Kidney epithelial cell (primary cell): ENCODE measurements at places on chromosomes 7 and 10.

DNA sequence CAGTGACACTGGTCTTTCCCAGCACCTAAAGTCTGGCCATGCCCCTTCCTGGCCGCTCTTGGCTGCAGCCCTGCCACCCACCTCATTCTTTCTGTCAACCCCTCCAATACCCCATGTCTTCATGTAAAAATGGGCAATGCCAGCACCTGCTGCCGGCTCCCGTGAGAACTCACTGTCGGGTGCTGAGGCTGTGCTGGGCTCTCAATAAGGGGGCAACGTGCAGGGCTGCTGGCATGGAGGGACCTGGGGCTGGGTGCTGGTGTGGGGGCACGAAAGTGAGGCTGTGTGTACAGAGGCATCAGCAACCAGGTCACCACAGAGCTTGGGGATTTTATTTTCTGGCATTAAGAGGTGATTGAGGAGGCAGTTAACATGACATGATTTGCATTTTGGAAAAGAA lies 65.3 kb downstream of the ALOX5 start:
- no peak for DNase-seq

DNA sequence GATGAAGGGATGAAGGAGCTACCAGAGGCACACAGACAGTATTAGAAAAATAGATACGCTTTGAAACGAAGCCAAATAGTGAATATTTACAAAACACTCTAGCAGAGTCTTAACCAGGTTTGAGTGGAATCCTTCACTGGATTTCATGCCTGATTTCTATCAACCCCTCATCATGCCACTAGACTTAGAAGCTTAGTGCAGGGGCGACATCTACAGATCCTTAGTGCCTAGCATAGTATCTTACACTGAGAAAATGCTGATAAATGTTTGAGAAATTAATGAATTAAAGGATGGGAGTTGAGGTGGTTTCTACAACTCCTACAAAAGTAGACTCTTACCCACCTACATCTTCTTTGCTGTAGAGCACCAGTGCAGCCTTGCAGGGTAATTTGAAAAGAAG lies 54.7 kb upstream of the CCNJ start:
- no peak for DNase-seq

- DNase-seq: peak; percentile 1
Measured at GRCh38 chr10:18949391-18949790, 99.2 kb upstream of the MALRD1 start.

DNA sequence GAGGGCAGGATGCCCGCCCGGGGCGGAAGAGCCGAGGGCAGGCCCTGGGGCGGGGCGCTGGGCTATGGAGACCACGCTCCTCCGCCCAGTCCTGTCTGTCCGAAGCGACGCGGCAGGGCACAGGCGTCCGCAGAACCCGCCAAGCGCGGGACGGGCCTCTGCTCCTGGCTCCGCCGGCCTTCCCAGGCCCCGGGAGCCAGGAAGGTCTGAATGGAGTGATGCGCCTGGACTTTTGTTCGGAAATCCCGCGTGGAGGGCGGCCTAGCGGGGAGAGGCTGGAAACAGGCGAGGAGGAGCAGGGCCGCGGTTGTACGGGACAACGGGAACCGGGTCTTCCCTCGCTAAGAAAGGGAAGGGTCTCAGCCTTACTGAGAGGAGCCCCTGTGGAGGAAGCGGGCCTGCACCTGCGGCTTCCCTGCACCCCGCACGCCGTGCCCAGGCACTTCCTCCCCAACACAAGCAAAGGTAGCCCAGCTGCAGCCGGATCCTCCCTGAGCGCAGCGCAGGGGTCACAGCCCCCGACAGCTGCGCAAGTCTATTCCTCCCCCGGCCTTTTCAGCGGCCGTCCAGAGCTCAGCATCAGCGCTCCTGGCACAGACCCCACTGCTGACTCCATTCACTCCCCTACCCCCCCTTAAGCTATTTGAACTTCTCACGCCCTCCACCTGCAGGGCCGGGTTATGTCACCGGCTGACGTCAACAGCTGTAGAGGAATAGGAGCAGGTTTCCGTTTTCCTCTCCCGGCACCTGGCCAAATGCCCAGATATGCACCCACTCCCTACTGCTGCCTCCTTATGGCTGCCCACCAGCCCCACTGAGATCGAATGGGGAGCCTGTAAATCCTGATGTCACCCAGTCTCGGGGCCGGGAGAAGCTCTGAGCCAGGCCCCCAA lies 143.2 kb upstream of the RET start:
- no peak for DNase-seq

DNA sequence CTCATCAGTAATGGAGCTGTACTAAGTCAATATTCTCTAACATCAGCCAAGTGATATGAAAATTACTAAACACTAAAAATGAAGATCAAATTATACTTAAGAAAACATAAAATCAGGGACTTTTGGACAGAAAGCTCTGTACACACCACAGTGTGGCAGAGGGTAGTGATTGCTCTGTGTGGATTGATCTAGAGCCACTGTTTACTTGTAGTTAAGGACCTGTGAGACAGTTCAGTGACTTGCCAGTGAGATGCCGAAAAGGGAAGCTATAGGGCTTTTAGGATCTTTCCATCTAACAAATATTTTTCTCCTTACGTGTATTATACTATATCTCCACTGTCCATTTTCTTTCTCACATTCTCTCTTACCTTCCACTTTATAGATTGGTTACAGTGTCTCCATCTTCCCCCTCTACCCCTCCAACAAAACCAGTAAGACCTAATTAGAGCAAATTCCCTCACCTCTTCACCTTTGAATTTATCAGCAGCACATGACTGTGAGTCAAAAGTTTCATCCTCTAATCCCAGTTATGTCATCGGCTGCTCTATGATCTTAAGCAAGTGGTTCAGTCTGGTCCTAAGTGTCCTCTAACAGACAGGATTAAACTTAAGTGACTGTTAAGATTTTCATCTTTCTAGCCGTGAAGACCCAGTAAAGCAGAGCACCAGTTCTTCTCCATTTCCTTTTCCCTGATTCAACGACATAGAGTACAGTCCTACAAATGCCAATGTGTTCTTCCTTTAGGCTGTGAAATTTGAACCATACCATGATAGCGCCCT lies 6.9 kb downstream of the PIK3CG start:
- no peak for DNase-seq

DNA sequence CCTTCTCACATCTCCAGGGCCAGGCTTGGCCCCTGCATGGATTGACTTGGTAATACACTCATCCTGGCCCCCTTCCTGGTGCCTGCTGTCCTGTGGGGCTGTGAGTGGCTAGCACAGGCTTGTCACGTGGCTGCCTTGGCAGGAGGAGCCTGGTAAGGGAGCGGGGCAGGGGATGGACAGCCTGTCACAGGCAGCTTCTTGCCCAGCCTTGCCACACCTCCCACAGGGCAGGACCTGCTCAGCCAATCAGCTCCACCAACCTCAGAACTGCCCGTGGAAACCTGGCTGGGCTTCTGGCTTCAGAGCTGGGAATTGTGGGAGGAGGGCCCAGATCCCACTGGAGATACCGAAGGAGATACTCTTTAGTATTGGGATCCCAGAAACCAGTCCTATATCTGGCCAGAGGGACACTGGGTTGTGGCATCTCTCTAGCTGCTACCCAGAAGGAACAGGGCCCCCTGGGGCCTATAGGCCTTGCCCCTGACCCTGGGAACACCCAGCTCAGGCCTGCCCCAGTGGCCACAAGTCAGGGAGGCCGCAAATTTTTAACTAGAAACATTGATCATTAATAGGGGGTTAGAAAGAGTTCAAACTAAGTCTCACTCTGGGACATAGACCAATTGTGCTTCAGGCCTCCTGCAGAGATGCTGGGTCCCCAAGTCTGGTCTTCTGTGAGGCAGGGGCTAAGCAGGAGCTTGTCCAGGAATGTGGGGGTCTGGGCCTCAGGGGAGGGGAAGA lies at the start of gene HOGA1:
Gene HOGA1 (plus strand): TSS at position 330 of the 738 bp plus-strand sequence. CDS start 315 bp downstream, at position 645.
- DNase-seq: peak; percentile 89

DNA sequence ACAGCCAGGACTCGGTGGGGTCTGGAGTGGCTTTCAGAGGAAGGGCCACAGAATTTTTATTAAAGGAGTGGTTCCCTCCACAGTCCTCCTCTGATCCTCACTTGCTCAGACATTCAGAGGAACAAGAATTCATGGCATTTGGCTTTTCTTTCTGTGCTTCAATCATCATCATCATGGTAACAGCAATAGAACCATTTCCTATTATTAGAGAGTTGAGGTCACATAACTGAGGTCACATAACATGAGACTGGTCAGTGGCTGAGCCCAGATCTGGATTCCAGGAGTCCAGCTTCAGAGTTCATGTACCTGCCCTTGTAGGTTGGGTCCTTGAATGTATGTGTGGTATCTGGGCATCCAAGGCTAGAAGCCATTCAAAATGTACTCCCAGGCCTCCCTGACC lies 177.3 kb upstream of the GRB10 start:
- DNase-seq: no peak

DNA sequence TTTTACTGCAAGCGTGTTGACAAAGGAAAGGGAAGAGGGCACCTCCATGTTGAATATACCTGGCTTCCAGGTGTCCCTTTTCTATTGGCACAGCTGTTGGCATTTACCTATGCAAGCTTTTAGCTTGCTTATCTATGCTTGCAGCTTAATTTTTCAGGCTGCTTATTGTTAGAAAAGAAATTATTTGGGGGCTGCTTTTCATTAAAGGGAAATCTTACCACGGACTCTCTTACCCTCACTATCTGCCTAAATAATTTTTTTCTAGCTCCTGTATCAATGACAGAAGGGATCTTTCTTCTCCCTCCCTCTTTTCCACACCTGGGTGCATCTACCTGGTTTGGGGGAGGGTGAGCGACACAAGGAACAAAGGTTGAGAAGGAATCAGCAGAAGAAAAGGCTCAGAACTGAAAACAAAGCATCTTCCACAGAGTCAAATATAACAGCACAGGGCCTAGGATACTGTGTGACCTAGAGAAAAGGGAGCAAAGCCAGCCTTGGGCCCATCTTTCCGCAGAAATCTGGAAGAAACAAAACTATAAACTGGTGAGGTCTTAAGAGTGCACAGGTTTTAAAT lies 15.2 kb upstream of the GJC3 start:
- no peak for DNase-seq
